ENCODE measurements at places on chromosomes 1 and 21.

DNA sequence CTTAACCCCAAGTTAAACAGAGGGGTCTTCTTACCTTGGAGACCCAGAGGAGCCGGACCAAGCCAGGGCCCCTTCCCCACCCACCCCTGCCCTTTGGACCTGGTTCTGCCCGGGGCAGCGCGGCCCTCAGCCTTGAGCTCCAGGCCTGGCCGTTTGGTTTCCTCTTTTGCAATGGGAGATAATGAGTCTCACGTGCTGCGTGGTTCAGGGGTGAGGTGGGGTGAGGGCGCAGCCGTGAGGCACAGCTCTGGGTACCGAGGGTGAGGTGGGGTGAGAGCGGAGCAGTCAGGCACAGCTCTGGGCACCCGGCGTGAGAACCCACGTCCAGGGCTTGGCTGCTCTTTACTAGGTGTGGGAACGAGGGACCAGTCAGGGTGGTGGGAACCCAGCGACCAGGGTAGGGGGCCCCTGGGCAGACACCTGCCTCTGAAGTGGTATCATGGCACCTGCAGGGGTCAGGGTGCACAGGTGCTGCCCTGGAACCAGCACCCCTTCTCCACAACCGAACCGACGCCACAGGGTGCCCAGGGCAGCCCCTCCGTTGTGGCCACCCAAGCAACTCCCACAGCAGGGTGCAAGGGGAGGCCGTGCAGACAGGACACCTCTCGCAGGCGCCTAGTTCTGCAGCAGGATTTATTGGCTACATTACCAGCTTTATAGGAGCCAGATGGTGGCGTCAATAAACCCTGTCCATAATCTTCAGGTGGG, 182.2 kb downstream of the PRDM16 start:
- no peak for DNase-seq

GRCh38 chr21:32392299-32392879, 423 bp downstream of the URB1 start:
- DNase-seq: no peak

DNA sequence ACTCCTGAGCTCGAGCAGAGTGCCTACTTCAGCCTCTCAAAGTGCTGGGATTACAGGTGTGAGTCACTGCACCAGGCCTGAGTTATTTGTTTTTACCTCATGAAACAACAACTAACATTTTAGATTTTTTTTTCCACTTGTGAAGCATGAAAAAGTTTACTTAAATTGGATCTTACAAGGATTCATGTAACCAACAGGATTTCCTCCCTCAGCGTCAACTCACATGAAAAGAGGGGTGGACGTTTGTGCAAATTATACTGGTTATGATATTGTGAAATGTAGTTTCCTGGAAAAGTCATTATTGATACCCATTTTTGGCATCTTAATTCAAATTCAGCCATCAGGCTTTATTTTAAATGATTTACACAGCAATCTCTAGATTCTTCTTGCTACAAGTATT, 6.5 kb downstream of the CNST start:
- no peak for DNase-seq

DNA sequence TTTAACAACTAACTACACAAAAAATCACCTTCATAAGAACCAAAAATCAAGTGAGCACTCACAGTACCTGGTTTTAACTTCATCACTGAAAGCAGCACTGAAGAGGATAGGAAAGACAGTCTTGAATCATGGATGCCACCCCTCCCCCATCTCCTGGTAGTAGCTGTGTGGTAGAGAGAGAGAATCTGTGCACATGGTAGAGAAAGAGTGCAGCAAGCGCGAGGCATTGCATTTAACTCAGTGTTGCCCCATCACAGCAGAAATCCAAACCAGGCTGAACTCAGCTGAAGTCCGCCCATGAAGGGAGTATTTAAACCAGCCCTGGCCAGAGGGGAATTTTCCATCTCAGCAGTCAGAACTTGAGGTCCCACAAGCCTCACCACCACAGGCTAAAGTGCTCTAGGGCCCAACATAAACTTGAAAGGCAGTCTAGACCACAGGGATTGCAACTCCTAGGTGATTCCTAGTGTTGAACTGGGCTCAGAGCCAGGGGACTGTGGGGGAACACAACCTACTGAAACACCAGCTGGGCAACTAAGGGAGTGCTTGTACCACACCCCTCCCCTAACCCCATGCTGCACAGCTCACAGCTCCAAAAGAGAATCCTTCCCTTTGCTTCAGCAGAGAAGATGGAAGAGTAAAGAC, 38.4 kb downstream of the VAV3 start:
- DNase-seq: no peak

DNA sequence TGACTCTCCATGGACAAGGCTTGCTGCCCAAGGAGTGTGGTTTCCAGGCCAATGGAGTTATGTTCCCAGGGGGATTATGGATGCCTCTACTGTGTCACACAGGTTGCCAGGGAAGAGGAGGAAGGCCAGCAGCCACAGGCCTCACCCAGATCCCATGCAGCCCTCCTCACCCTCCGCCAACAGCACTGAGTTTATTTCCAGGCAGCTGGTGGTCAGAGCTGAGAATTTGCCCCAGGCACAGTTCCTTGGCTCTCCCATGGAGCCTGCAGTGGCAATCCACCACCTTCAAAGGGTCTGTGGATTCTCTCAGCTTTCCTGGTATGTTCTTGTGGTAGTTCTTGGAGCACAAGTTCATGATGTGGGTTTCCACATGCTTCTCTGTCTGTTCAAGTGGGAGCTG, 79.2 kb downstream of the NTNG1 start:
- no peak for DNase-seq
